ENCODE measurements at places on chromosomes 2 and 18.

DNA sequence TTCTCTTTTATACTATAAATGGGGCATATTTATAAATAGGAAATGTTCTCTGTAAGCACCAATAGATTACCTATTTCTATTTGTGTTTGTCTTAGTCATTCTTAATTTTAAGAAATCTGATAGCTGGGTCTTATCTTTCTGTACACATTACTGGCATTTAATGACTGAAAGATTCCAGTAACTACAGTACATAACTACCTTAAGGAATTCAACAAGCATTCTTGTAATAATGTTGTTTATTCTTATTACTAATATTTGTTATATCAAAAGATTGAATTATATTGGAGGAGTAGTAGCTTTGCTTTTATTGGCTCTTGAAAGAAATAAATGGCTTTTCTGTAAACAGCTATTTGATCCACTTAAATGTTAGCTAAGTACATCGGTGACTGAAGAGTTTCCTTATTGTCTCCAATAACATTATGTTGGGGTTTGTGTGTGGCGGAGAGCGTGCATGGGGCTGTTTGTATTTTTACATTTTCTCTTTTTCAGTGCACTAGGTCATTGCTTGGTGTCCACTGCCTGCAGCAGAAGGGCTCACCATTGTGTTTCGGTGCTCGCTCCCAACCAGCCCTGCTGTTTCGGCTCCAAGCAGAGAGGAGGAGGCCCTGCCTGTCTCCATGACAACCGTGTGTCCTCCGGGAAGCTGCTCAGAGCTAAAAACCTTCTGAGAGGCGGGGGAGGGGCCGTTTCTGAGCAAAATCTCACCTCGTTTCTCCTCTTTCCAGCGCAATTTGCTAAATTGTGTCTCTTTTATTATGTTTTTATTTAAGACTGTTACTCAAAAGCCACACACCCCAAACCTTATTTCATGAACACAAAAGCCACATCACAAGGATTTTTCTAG is 112.5 kb upstream of the SLC38A11 start:
- DNase-seq, result no peak

DNA sequence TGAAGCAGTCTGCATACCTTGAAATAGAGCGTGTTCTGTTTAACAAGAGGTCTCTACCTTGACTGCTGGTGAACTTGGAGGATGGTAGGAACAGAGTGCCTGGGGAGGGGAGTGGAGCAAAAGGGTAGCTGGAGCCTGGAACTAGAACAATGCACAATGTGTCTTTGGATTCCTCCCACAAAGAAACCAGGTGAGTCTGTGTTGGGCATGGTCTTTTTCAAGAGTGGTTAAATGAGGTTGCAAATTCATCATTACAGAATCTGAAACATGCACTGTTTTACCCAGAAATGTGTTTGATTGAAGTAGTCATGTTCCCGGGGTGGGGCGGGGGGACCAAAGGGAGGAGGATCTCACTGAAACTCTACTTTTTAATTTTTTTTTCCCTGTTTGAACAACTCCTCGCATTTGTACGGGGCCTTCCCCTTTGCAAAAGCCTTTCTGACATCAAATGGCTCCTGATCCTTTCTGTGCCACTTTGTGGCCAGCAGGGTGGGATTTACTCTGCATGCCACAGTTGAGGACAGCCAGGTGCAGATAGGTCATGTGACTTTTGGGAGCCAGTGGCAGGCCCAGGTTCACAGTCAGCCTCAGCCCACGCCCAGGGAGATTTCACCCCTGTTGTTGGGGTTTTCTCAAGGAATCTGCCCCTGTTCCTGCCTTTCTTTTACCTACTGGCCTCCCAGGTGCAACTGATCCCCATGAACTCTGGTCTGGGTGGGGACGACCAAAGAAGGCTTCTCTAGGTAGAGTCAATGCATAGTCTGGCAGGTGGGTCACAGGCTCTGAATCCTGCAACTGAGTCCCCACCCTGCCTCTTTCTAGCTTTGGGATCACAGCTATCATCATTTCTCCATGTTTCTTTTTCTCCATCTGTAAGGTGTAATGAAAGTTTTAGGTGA is 28.2 kb downstream of the MYCN start:
- no peak for DNase-seq

- no peak for DNase-seq
Measured at GRCh38 chr2:127177617-127178263, 42.4 kb downstream of the CYP27C1 start.

GRCh38 chr2:142139384-142139783 is 8.6 kb upstream of the LRP1B start:
- no peak for DNase-seq

- DNase-seq, result no peak
Measured at GRCh38 chr18:23306822-23307221, 146.3 kb upstream of the RIOK3 start.

DNA sequence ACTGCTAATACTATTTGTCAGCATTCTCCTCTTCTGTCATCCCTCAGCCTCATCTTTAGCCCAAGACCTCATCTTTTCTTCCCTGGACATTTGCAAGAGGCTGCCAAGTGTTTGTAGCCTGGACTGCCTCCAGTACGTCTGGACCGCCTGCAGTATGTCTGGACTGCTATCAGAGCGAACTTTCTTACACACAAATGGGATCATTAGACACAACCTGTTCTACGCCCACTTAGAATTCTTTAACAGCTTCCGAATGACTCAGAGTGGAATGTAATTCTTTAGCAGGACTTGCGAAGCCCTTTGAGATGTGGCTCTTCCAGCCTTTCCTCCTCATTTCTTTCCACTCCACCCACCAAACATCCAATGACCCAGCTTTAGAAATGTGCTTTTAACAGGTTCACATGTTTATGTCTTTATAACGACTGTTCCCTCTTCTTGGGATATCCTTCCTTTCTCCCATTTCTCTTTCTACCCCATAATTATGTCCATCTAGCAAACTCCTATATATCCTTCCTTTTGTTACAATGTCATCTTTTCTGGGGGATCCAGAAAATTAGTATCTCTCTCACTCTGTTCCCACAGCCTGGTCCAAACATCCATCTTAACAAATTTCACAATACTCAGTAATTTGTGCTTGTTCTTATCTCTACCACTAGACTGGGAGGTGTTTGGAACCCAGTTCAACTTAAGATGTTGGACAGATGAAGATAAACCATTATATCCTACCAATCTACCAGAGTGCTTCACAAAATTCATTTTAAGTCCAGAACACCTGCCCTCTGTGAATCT is 171.3 kb upstream of the PGAP1 start:
- no peak for DNase-seq

DNA sequence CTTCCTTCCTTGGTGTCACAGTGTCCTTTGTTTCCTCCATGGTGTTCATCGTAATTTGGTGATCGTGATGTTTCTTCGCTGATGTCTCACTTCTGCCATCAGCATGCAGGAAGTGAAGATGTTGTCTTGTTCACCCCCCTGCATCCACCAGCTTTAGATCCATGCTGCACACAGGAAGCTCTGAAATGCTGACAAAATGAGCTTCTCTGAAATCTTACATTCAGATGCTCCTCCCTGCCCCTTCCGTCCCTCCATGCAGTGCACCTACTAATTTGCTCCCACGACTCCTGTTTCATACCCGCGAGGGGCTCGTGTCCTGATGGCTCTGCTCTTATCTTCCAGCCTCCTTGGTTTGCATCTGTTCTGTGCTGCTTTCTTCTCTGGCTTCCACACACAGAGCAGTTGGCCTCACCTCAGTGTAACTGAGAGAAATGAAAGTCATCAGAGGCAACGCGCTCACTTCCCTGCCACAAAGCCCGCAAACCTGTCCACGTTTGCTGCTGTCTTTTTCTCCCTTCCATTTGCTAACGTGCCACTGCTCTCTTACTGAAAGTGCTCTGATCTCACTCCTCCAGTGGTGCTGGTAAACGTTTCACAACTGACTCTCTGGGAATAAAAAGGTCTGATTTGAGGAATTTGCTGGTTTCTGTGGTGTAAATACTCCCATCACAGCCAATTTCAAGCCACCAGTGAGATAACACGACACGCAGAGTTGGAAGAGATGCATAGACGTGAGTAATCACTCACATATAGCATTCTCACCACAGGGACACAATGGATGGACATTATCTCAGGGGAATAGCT is 41.0 kb upstream of the MGAT4A start:
- no peak for DNase-seq

DNA sequence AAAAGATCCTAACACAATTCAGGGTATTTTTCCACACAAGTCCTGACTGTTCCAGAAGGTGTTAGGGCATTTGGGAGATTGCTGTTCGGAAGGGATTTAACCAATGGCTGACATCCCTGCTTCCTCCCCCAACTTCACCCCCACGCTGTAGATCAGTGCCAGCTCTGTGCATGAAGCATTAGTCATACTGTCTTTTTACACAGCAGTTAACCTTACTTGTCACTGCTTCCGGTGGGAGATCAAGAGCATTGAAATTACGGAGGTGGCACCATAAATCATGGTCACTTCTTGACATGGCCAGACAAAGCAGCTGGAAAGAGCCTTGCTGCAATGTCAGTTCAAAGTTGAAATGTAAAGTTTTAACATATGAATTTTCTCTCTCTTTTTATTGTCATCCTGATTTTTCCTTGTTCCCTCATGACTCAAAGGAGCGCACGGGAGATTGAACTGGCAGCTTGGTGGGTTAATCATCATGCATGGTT is 70.2 kb downstream of the HRH4 start:
- no peak for DNase-seq

DNA sequence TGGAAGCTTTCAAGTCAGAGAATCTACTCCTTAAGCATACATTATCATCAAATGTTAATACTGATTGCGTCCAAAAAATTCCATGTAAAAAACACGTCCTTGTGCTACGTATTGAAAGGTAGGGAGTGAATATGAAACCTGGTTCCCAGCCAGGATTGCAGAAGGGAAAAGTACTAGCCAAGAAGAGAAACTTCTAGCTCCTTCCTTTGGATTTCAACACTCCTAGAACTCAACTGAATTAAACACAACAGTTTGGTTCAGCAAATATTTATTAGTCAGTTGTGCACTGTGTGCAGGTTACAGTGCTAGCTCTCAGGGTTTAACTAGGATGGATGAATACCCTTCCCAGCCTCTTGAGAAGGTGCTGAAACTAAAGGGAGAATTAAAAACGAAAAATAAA is 33.9 kb upstream of the FHL2 start:
- DNase-seq, result no peak

- DNase-seq, result no peak
Measured at GRCh38 chr2:46535360-46535759, 56.0 kb downstream of the TMEM247 start.

DNA sequence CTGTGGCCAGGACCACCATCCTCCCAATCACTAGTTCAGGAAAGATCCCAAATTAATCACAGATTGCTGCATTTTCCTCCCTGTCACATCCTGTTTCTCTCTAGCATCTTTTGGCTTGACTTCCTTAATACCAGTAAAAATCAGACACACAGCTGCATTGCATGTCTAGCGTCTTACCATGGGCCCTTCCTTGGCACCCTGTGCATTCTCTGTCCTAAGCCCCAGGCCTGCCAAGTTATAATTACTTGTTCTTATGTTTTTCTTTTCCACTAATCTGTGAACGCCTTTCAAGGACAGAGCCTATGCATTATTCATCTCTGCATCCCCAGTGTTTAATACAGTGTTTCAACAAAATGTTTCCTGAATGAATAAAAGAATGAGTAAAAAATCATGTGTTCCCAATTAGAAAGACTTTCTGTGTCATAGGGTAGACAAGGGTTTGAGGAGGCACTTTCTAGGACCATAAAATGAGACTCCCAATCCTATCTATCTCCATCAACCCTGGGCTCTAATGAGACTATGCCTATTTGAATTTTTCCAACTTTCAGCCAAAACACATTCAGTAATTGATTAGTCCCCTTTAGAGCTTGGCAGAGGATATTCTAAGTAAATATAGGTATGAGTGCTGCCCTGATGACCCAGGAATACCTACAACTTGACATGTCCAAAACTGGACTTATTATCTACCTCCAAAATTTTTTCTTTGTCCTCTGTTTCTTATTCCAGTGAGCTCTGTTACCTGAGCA is 10.3 kb upstream of the NT5C1B start:
- DNase-seq, result no peak

All from T-helper 17 cell (primary cell).